SK-N-SH treated with all-trans-retinoic acid at 6 μM for 48 hours (cell line): ENCODE measurements at places on chromosomes 11 and 22.
A peak's percentile ranks its signal among the peaks of the same experiment; 100 is the strongest.

GRCh38 chr11:3958281-3958680 is 102.8 kb downstream of the STIM1 start:
- ATAC-seq: no peak

DNA sequence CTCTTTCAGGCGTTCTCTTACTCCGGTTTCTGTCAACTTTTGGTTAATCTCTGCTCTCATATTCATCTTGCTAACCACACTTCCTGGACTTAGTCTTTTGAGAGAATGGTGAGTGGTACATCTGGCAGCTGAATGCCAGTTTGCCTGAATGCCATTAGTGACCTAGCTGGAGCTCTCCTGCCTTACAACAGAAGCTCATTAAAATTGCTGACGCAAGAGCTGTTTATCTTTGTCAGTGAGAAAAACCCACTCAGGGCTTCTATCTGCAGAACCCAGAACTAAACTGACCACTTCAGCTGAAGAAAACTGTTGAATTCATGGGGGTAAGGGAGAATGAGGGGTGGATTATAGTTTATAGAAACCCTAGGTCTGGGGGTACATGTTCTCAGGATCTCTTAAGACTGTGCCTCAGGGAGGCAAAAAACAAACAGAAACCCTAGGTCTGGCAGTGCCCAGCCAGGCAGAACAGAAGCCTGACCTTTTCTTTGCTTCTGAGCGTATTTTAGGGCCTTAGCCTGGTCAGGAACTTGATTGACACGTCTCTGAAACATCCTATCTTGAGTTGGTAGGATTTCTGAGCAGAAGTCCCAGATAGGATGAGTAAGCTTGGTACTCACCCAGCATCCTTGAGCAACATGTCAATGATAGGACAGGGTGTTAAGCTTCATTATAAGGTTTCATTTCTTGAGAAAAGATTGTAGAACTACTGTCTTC is 52.8 kb upstream of the YWHAH start:
- ATAC-seq: no peak

DNA sequence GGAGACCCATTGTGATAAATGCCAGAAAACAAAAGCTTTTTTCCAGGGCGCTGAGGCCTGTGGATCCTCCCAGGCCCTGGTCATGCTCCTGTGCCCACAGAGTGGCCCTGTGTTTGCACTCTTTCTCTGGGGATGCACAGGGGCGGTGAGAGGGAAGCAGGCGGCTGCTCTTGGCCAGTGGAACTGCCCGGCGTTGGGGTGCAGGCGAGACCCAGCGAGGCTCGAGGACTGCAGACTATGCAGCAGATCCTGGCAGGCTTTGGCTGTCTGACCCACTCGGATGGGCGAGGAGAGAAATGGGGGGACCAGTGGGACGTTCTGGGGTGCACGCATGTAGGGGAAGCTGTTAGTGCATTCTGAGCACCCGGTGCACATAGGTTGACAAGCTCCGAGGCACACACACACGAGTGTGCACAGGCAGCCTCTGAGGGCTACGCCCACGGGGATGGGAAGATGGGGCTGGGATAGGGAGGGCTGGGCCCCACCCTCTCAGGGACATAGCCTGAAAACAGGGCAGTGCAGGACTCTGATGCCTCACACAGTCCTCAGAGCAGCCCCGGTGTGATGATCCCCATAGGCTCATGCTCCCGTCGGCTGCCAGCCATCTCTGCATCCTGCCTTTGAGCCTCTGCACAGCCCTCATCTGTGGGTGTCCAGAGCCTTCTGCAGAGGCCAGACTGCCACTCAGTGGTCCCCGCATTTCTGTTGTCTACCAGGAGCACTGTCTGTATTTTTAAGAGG is 1233.5 kb downstream of the BRD1 start:
- 0 out of 3 replicates have a peak, but pooled peaks have one; percentile 25 for ATAC-seq

GRCh38 chr11:9825315-9825714 is 161.4 kb downstream of the SWAP70 start:
- ATAC-seq: no peak

- peak; percentile 34 for ATAC-seq
Observed at GRCh38 chr22:31681349-31682345, 19.6 kb upstream of the PISD start.

- no peak for ATAC-seq
Observed at GRCh38 chr11:111945198-111945597, 8.1 kb downstream of the DIXDC1 start.

GRCh38 chr11:80346353-80347059 is 905.7 kb upstream of the TENM4 start:
- no peak for ATAC-seq

DNA sequence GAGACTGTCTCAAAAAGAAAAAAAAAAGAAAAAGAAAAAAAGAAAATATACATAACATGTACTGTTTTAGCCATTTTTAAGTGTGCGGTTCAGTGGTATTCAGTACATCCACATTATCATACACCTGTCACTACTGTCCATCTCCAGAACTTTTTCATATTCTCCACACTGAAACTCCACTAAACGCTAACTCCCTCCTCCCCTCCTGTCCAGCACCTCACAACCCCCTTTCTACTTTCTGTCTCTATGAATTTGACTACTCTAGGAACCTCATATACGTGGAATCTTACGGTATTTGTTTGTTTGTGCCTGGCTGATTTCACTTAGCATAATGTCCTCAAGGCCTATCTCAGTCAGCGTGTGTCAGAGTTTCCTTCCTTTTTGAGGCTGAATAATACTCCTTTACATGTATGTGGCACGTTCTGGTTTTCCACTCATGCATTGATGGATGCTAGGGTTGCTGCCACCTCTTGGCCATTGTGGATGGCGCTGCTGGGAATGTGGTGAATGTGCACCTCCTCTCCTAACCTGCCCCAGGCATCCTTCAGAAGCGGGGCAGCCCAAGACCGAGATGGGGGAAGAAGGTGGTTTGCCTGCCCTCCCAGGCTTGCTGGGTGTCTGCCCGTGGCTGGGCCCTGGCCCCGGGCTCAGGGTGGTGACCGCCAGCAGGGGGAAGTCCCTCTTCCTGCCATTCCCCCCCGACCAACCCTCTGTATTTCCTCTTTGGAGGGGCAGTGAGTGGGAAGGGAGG is 60.5 kb downstream of the BCR start:
- peak; percentile 61 for ATAC-seq

GRCh38 chr22:41516462-41516861 is 27.8 kb downstream of the POLR3H start:
- ATAC-seq: no peak

GRCh38 chr11:110497231-110497978 is 67.7 kb downstream of the FDX1 start:
- no peak for ATAC-seq

DNA sequence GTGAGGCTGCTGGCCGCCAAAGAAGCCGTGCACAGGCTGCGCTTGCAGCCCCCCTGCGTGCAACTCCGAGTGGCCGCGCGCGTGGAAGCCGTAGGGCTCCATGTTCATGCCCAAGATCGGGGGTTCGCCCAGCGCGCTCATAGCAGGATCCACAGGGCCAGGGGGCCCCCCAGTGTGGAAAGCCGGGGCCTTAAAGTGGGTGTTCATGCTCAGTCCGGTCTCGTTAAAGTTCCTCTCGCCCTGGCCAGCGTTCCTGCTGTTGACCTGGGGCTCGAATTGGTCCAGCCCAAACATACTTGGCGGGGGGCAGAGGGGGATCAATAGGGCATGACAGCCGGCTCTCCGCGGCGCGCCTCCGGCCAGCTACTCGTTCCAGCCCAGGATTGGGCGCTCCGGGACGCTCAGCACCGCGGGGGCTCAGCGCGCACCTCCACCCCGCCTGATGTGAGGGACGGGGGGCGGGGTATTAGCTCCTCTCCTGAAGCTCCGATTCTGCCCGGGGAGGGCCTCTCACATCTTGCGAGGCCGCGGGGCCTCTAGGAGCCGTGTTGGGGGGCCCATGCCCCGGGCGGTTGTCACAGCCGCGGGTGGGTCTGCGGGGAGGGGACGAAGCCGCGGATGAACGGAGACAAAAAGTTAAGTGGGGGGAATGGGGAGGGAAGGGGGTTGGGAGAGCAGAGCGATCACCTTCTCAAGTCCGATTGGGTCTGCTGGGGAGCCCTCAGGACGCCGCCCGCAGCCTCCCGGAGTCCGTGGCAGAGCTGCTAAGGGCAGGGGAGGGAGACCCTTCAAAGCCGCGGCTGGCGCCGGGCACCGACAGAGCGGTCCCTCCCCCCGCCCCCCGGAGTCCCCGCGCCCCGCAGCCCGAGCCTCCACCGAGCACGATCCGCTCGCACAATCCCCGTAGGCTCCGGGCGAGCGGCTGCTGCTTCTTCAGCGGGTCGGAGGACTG is 1.0 kb downstream of the MN1 start:
- ATAC-seq: peak; percentile 42

- ATAC-seq: no peak
Observed at GRCh38 chr11:104275992-104276391, 112.0 kb upstream of the PDGFD start.

GRCh38 chr11:69892986-69893555 is 73.9 kb upstream of the FGF3 start:
- ATAC-seq: no peak; the same call in 1 of the 3 replicates

DNA sequence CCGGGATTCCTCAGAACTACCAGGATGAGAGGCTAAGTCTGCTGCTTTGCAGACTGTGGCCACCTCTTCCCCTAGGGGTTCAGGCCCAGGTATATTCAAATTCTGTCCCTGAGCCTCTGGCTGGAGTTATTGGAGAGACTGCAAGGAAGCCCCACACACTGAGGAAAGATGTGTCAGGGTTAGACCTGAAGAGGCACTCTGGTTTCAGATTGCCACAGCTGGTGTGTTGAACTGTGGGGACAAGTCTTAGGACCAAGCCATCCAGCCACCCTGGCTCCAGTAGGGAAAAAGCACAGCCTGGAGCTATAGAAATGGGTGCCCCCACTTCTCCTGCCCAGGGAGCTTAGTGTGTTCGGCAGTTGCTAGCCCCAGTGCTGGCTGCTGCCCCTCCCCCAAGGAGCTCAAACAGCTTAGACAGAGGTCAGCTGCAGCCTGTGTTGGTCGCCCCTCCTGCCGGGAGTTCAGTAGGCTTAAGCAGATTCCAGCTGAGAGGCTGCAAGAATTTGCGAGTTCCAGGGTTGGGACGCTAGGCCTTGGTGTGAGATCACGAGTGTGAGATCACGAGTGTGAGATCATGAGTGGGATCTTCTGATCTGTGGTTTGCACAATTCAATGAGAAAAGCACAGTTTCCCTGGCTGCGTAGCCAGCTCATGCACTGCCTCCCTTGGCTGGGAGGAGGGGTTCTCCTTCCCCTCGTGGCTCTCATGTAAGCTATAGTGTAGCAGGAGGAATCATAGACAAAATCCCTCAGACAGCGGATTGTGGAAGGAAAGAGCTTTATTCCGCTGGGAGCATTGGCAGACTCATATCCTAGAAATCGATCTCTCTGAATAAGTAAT is 552.1 kb upstream of the CHORDC1 start:
- no peak for ATAC-seq

- ATAC-seq: no peak
Observed at GRCh38 chr11:69173925-69174581, 18.3 kb downstream of the SMIM38 start.

DNA sequence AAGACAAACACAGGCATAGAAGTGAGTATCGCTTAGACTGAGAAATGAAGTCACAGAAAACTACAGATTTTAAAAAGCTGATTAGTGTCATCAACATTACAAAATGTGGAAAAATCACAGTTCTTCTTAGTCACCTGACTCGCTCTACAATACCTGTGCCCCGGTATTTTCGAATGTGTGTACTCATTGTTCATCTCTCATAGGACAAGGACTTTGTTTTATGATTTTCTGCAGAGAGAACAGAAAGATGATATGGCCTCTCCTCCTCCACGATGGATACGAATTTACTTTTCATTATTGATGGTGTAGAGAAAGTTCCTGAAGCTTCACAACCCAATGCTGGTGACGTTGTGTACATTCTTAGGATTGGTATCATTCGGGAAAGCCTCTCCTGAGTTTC is 29.4 kb upstream of the GAL start:
- ATAC-seq: no peak

- ATAC-seq: no peak
Observed at GRCh38 chr11:126167488-126167887, 44.0 kb downstream of the RPUSD4 start.

- ATAC-seq: no peak
Observed at GRCh38 chr11:70278994-70279393, 8.5 kb downstream of the PPFIA1 start.

DNA sequence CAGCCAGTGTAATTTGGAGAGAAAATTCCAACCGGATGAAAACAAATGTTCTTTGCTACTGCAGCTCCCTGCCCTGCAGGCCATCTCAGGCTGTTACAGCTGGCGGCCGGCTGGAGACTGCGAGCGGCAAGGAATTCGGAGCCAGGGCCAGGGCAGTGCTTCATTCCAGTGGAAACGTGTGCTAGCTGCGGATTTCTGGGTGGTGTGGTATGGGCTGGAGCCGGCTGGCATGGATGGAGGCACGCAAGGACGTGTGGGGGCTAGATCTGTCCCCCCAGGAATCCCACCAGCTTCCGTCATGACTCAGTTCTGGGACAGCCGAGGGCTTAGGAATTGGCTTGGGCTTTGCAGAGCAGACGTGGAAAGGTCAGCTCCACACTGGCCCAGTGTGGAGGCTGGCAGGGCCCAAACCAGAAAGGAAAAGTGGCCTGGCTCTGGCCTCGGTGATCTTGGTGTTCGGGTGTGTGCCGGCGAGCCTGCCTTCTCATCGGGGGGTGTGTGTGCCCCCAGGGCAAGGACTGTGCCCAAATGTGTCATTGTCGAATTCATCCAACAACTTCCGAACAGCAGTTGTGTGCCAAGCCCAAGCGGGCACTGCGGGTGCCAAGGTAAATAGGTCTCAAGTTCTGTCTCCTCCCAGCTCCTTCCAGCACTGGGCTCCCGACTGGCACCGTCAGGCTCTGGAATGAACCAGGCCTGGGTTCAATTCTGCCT is 48.1 kb upstream of the SHISAL1 start:
- ATAC-seq: peak; percentile 46

GRCh38 chr11:33891714-33892327 is at the start of gene LMO2:
LMO2 (minus strand) TSS chr11:33892076; CDS start chr11:33869716, 22,360 bp downstream.
- ATAC-seq: no peak

DNA sequence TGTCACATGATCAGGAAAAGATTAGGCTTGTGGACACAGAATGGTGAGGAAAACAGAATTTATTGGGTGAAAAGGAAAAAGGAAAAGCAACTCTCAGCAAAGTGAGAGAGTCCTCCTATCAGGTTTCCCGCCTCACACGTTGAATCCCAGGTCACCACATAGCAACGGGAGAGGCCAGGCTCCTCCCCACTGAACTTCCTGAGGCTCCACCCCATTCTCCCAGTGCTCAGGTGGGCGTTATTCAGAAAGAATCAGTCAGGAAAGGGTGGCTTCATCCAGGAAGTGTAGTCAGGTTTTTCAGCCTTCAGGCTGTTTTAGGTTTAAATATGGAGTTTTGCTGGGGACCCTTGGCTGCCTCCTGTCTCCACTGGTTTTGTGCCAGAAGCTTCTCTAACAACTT is 66.9 kb downstream of the SPON1 start:
- ATAC-seq: no peak

DNA sequence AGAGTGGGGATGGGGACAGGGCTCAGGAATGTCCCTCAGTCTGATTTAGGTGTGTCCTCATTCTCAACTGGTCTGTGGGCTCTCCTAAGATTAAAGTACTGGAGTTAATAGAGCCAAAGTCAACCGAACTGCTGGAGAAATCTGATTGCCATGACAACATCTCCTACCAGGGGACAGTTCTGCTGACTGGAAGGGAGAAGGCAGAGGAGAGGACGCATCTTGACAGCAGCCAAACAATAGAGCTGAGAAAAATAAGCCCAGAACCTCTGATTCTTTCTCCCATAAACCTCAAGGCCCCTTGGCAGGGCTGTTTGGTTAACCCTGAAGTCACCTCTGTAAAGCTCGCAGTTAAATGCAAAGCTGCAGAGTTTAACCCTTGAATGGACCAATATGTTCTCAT is 2.8 kb downstream of the KCTD14 start:
- peak; percentile 43 for ATAC-seq

GRCh38 chr22:49992921-49993648 is 19.5 kb downstream of the IL17REL start:
- peak; percentile 94 for ATAC-seq

- ATAC-seq: no peak
Observed at GRCh38 chr22:20573176-20573832, 65.9 kb downstream of the MED15 start.
